Kidney tubule cell (primary cell): ENCODE measurements at places on chromosomes 3 and 15.
A peak's percentile ranks its signal among the peaks of the same experiment; 100 is the strongest.

DNA sequence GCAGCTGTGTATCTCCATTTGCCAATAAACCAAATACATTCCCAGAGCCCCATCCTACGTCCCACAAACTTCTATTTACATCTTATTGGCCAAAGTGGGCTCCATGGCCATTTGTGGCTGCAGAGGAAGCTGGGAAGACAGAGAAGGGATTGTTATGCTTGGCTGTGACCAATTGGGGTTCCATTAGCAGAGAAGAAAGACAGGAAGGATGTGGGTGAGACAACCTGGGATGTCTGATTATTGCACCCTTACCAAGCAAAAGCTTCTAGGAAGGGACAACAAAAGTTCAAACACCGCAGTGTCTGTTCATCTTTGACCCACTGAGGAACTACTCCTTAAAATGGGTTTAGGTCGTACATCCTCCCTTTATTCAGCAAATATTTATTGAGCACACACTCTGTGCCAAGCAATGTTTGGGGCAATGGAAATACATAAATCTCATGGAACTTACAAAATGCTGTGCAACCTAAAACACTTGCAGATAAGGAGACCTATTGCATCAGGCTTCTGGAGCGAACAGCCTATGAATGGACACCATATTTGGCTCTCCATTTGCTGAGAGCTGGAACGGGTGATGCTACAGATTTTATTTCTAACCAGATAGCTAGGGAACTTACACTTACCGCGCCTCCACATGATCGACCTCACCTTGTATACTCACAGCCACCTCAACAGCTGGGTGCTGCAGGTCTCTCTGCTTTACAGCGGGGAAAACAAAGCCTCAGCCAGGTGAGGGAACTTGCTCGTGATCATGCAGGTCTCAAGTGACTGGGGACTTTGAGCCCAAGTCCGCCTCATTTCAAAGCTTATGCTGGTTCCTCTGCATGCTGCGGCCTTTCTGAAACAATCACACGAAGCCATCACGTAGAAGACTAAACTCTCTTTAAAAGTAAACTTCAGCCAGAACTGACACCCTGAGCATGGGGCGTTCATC lies 21.4 kb upstream of the NR2E3 start:
- DNase-seq, result no peak

GRCh38 chr3:56183529-56183928 lies 284.7 kb downstream of the ERC2 start:
- no peak for DNase-seq

DNA sequence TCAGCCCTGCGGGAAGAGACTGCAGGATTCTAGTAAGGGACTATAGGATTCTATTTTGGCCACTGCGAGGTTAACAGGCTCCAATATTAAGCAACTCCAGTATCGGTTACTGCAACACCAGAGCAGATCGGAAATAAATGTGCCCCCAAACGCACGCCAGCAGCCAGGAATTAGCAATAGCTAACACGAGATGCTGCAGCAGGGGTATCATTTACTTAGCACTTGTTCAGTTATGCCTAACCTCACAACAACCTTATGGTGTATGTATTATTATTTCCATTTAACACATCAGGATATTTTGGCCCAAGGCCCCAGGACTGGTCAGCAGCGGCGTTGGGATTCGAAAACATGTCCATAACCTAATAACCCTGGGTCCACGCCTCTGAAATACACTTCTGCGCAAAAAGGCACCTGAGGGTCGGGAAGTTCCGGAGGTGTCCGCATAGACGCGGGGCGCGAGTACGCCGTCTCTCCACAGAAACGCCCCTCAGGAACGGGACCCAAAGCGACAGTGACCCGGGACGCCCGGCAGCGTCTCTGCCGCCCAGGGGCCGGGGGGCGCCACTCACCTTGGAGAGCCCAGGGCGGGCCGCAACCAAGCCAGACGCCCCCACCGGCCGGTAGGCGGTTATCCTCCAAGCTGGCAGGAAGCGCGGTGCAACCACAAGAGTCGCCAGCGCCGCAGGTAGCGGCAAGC lies 681 bp downstream of the PIK3CB start:
- peak; percentile 61 for DNase-seq

- no peak for DNase-seq
Measured at GRCh38 chr3:72494130-72494529, 354.1 kb downstream of the SHQ1 start.

DNA sequence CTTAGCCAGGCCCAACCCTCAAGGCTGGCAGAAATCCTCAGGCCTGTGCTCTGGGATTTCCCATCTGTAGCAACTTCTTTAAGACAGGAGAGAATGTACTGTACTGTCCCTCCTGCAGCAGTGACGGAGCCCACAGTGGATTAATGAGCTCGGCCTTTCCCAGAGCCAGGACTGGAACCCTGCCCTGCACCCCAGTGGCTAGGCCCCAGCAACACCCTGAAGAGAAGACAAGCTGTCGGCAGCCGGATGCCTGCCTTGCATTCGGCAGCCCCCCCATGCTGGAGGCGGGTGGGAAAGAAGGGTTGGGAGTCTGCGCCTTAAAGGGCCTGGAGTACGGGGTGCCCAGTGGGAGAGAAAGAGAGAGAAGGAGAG lies 32.0 kb downstream of the KLHL25 start:
- no peak for DNase-seq

DNA sequence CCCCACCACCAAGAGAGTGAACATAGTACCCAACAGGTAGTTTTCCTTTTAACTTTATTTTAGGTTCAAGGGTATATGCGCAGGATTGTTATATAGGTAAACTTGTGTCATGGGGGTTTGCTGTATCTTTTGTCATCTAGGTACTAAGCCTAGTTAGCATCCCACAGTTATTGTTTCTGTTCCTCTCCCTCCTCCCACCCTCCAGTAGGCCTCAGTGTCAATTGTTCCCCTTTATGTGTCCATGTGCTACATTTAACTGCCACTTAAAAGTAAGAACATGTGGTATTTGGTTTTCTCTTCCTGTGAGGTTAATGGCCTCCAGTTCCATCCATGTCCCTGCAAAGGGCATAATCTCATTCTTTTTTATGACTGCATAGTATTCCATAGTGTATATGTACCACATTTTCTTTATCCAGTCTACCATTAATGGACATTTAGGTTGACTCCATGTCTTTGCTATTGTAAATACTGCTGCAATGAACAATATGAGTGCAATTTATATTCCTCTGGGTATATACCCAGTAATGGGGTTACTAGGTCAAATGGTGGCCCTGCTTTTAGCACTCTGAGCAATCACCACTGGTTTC lies 66.2 kb downstream of the ST3GAL6 start:
- peak; percentile 60 for DNase-seq

GRCh38 chr3:29936766-29937165 lies 655.9 kb downstream of the RBMS3 start:
- no peak for DNase-seq

DNA sequence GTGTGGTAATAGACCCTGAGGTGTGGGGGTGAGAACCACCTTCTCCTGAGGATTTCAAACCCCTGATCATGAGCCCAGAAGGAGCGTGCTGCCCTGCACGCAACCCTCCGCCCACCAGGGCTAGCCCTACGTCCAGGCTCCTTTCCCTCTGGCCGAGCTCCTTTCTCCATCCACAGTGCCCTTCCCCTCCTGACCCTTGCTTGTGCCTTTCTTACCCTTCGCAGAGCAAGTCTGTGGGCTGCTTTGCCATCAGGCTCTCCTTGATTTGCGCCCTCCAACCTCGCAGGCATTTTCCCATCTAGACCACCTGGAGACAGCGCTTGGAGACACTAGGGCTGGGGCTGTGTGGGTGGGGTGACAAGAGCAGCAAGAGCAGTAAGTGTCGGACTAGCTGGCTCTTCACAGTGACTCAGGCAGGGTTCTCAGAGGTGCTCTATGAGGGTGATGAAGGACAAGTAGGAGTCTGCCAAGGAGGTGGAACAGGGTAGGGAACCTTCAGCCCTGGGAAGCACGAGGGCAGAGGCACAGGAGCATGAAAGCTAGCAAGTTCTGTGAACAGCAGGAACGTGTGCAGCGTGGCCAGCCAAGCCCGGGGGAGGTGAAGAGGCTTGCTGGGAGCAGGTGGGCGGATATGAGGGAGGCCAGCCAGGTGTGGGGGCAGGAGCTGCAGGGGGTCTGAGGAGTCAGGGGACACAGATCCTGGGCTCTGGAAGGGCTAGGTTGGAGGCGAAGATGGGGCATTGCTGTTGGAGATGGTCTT lies 2.5 kb upstream of the SLC38A3 start:
- no peak for DNase-seq

GRCh38 chr3:106457281-106458180 lies 588.7 kb upstream of the CBLB start:
- DNase-seq, result peak; percentile 82

- no peak for DNase-seq
Measured at GRCh38 chr3:187209491-187209890, 12.2 kb downstream of the RTP1 start.

DNA sequence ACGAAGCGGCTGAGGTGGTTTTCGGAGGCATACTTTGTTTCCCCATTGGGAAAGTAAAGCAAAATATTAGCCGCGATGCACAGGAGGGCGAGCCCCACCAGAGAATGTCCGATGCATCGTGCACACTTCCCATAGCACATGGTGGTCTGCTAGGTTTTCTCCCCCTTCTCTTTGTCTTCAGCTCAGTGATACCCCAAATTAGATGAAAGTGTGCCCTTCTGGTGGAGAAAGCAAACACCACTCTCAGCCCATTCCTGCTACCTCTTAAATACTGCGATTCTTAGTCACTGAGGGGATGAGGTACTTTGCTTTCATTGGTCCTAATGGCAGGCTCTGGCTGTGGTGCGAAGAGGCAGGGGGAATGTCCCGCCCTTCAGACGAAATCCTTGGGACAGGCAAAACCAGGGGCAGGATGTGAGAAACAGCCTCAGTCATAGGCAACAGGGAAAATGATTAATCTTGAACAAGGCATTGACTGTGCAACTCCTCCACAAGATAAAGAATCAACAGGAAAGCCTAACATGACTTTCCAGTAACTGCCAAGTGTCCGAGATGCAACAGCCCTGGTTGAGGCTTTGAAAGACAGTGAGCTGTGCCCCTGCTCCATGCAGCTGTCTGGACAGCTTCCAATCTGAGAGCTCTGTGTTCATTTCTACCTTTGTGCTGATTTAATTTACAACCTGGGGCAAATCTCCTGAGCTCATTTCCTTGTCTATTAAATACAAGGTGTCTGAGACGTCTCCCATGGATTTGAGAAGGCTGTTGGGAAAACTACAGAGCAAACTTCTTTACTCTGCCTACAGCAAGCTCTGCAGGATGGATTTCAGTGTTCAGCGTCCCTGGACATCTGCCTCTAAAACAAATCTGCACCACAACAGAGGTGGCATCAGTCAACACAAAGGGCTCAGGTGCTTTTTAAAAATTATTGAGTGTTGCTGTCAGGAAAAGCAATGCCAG lies at the start of gene TM4SF1:
Gene TM4SF1 (minus strand): TSS at position 242 of the 957 bp plus-strand sequence. CDS start 102 bp downstream, at position 140.
- peak; percentile 99 for DNase-seq

- DNase-seq, result peak; percentile 10
Measured at GRCh38 chr15:40511093-40511471, 40.3 kb downstream of the CHST14 start.

- no peak for DNase-seq
Measured at GRCh38 chr3:160260587-160261270, 35.5 kb downstream of the C3orf80 start.

GRCh38 chr3:43097400-43098080 lies 8.3 kb downstream of the POMGNT2 start:
- DNase-seq, result no peak

DNA sequence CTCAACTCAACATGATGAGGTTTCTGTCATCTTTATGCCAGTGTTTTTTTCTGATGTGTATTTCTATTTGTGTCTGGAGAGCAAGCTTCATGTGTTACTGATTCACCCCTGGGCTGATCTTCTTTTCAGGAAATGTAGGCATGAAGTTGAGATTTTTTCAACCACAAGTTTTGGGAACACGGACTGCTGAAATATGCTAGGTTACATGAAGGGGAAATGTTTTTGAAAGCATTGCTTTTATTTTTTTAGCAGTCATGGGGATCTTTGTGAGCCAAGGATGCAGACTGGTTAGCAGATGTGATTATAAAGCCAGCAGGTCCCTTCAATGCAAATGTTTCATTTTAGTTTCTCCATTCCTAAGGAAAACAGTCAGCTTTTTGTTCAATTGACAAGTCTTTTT lies 219.3 kb upstream of the COL8A1 start:
- DNase-seq, result no peak

DNA sequence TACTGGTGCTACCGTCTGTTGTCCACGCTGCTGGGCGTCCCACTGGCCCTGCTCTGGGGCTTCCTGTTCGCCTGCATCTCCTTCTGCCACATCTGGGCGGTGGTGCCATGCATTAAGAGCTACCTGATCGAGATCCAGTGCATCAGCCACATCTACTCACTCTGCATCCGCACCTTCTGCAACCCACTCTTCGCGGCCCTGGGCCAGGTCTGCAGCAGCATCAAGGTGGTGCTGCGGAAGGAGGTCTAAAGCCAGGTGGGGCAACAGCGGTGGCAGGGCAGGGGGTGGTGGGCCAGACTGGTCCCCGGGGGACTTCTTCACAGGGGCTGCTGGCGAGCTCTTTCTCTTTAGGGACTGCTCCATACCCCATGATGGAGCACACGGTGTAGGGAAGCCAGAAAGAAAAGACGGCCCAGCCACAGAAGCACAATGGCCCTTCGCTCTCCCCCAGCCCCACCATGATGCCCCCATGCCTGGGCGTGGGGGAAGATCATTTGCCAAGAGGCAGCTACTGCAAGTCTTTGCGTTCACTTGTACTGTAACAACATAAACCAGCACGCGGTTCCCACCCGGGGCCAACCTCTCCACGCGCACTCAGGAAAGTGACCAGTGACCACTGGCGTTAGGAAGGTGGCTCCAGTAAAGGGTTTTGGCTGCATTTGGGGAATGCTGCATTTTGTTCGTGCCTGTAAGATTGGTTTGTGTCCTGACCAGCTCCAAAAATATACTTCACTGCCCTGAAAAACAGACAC lies 12.2 kb downstream of the CAV3 start:
- no peak for DNase-seq

DNA sequence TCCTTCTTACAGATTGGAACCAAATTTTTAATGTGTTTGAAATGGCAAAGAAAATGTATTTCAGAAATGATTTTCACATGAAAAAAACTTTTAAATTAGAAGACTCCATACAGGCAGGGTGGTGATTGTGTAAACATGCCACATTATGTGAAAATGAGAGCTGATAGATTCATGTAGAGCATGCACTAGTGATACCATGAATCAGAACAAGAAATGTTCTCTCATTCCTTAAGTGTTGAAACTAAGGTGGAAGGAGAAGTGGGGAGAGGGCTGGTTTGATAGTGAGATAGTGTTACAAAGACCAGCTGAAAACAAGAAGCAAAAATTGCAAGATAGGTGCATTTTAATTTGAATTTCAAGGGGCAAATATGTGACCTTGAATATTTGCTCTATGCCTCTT lies 100.3 kb downstream of the CCNL1 start:
- no peak for DNase-seq

DNA sequence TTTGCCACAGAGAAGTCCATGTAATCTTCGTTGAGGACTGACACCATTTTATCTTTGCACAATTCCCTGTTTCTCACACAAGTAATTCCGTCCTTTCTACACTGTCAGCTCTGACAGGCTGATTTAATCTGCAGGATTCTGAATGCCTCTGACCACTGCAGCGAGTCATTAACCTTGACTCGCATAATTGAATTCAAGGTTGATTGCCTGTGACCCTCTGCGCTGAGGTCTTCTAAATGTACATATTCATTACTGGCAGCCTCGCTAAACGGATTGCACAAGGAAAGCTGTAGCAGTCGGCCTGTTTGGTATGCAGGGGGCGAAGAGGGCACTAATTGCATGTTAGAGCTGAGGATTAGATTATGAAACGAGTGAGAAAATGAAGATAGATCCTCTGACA lies 147.8 kb downstream of the SHOX2 start:
- no peak for DNase-seq
